Activated CD4-positive, CD25-positive, alpha-beta regulatory T cell (primary cell): ENCODE measurements at places on chromosomes 5 and 9.

GRCh38 chr5:72860499-72860898 is 44.0 kb downstream of the TNPO1 start:
- DNase-seq, result no peak

DNA sequence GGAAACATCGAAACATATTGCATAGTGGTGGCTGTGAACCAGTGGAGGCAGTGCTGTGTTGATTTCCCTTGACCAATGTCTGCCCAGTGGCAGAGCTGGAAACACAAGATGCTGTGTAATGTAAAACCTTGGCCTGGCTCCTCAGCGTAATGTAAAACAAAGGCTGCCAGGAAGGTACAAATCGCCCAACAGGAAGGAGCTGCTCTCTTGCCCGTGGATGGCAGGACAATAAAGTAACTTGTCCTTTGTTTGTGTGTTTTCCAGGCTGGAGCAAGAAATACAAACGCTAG is 143.4 kb downstream of the PALM2AKAP2 start:
- no peak for DNase-seq

- DNase-seq, result no peak
Observed at GRCh38 chr5:134600600-134600999, 32.0 kb downstream of the SAR1B start.

DNA sequence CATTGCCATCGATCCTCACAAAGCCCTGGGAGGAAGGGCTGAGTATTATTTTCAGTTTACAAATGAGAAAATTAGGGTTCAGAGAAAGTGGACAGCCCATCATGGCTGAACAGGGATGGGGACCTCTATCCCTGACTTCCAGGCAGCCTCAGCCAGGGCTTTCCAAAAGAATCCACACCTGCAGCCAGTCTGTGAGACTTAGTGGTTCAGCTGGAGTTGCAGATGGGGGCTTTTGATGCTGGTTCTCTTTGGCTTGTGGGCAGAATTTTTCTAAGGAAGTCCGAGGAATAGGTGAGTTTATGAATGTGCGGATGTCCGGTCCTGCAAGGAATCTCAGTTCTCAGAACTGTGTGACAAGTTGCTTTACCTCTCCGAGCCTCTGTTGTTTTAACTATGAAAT is 138.1 kb downstream of the RGS3 start:
- DNase-seq, result no peak

- no peak for DNase-seq
Observed at GRCh38 chr5:17769277-17769676, 135.0 kb downstream of the TAF11L14 start.

DNA sequence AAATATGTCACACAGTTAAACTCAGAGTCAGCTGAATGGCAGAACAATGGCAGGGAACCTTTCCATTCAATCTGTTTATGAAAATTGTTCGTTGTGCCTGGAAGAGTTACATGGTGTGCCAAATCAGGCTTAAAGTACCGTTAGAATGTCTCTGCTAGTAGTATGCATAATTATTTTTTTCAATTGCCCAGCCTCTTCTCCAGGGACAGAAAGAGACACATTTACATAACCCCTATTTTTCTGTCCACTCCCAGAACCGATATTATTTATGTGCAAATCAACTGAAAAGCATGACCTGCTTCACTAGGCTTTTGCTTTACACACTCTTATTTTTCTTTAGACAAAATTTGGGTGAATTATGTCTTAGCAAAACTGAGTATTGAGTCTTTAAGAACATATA is 459.1 kb downstream of the EFNA5 start:
- no peak for DNase-seq

DNA sequence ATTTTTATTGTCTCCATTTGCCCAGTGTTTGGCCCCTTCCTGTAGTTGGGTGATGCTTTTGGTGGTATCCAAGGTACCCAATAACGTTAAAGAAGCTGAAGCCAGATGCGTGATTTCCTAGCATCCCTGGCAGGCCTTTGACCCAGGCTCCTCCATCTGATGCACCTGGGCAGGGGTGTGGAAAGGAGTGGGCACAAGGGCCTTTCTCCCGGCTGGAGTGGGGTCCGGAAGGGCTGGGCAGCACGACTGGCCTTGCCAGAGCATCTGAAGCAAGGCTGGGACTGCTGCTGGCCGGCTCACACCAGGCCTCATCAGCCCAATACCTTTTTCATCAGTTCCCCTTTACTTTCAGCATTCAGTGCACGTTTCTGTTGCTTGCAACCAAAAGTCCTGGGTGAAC is 220.2 kb downstream of the FANCC start:
- no peak for DNase-seq

GRCh38 chr5:3537942-3538341 is 57.7 kb upstream of the IRX1 start:
- DNase-seq, result no peak

GRCh38 chr5:45411971-45412612 is 284.1 kb downstream of the HCN1 start:
- no peak for DNase-seq

- no peak for DNase-seq
Observed at GRCh38 chr9:111743275-111743674, 51.5 kb downstream of the SHOC1 start.

DNA sequence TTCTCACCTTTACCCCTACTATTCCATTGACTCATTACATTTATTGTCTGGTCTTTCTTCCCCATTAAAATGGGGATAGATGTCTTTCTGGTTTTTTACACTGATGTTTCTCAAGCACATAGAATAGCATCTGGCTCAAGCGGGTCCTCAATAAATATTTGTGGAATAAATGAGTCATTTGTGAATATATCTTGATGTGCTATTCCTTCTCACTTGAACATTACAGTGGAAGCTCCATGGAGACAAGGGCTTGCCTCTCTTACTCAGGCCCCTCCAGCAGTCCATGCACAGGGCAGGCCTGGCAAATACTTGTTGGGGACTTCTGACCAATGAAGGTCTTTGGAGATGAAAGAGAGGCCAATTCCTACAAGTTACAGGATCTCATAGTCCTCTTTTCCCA is 151.7 kb upstream of the TAS2R1 start:
- DNase-seq, result no peak

- no peak for DNase-seq
Observed at GRCh38 chr5:351921-352245, 30.4 kb downstream of the AHRR start.

GRCh38 chr5:307794-308579 is 13.5 kb upstream of the AHRR start:
- no peak for DNase-seq

DNA sequence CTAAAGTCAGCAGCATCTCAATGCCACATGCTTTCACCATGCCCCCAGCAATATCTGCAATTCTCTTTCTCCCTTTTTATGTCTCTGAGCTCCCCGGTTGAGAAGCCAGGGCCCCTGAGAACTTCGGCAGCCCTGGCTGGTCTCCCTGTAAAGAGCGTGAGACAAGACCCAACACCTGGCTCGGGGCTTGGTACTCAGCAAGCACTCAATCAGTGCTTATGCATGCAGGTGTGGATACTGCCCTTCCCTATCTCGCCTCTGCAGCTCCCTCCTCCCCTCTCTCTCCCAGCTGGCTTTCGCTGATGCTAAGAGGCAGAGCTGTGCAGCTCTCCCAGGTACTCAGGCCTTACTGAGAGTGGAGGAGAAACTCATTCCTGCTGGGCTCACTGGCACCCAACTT is 41.7 kb upstream of the AKNA start:
- no peak for DNase-seq

DNA sequence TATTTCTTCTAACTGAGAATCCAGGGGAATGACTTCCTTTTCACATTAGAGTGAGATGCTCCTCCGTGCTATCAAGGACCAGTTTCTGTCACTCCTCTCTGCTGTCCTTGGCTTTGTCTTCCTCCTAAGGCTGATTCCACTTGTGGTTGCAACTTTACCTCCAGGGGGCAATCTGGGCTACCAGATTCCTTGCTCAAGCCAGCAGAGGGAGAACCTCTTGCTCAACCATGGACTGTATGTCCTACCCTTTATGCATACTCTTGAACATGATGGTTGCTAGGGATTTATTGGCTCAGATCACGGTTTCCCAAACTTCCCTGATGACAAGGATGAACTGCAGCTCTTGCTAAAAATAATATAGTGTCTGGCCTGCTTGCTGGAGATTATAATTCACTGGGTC is 24.0 kb downstream of the NNT start:
- DNase-seq, result no peak

DNA sequence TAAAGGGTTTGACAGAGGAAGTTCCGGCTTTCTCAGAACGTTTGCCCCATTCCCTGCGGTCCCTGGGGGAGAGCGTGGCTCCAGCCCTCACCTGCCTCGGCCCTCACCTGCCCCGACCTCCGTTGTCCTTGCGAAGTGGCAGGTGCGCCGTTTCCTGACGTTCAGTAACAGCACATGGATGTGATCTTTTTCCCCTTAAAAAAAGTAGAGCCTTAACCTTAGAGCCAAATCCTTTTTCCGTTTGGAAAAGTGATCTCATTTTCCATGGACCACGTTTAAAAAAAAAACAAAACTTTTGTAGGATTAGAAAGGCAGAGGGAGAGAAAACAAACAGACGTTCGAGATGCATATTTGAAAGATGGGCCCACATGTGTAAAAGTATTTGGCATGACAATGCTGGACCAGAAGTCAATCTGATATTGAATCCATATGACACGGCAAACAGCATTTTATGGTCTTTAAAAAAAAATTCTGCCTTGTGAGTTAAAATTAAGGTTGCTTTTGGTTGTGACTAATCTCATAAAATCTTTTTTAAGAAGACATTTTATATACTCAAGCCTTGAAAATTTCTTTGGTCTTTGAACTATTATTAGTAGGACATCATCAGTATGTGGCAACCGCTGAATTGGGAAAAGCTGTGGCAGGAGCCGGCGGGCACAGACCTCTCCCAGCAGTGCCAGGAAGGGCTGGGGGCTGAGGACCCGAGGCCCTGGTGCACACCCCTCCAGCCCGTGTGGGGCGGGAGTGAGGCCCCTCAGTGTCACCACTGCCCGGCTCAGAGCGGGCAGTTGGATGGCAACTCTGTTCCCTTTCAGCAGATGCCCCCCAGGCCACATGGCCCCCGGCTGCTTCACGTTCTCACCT is 42.5 kb upstream of the EXOC3 start:
- no peak for DNase-seq

DNA sequence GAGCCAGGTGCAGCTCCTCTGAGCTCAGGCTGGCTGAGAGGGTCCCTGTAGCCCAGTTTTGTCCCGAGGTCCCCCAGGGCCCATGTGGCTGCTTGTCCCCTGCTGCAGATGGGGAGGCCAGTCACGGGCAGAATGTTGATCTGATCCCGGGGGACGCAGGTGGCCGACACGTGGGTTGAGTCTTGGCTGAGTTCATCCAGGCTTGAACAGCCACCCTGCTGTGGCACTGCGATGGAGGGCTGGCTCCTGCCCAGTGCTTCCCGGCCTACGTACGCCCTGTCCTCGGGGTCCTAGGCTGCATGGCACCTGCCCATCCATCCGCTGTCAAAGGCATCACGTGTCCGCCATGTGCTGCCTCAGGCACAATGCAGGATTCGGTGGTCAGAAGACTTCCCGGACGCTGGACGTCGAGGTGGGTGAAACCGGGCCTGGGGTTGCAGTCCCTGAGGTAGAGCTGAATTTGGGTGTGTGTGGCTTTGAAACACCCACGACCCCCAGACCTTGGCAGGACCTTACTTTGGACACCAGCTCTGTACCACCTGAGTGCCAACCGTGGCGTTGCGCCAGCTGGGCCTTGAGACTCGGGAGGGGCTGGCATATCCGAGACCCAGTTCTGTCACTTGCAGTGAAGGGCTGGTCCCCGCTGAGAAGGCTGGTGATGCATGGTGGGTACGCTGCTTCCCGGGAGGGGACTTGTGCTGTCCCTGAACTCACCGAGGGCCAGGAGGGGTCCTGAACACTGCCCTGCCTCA is 22.3 kb downstream of the RXRA start:
- DNase-seq, result no peak

DNA sequence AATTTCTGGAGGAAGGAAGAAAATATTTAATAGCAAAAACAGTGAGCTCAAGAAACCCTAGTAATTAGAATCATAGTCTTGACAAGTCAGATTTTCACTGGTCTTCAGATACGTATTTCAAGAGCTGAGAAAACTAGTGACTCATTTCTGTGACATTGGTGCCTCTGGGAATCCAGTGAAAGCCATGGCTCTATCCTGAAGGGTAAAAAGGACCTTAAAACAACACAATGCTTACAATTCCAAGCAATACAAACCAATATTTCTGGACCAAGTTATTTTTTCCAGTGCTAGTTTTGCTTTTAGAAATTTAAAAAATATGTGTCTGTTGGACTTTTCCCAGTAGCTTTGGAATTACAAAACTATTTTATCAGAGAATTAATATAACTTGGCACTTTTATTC is 140.3 kb downstream of the LPAR1 start:
- DNase-seq, result no peak

DNA sequence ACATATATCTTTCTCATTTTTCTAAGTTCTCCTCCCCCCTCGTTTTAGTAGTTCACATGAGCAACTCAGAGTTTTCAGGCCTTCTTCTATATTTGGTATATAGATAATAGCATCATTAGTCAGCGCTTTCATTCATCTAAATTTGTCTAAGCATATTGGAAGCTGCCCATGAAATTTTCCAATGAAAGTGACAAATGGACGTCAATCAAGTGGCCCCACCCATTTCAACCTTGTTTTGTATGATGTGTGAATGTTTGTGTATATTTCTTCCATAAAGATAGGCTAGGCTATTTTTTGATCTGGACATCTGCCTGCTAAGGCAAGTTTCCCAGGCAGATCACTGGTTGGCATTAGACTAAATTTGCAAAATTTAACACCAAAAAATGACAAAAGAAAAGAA is 104.0 kb upstream of the SSBP2 start:
- DNase-seq, result no peak

GRCh38 chr9:8857926-8858595 is 1058.5 kb upstream of the DMAC1 start:
- no peak for DNase-seq

- no peak for DNase-seq
Observed at GRCh38 chr5:35821513-35821912, 35.2 kb upstream of the IL7R start.

DNA sequence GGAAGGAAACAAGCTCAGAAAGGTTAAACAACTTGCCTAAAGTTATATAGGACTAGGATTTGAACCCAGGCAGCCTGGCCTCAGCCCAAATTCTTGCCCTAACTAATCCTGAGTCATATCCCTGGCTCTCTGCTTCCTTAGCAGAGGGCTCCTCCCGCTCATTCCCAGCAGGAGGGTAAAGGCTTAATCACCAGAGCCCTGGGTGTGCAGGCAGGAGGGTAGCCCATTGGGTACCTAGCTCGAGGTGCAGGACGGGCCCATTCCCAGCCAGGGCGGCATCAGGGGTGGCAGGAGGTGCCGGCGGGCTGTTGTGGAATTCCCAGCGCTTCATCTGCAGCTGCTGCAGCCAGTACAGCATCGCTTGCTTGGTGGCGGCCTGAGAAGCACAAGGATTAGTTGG is 3.9 kb downstream of the TBC1D2 start:
- DNase-seq, result no peak

DNA sequence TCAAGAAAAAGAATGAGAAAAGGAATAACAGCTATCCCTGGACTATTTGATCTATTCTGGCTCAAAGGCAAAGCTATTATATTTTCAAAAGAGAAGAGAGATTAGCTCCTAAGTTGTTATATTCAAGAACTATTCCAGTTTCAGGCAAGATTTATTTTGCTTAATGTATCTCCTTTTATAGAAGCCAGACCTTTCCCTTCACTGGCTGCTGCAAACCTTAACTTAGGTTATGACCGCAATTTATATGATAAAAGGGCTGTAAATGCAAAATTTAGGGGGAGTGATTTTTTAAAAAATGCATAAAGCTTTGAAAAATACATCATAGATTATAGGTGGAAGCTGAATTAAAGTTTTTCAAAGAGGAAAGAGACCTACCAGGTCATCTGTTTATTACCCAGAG is 97.8 kb downstream of the FBXL7 start:
- no peak for DNase-seq
